ENCODE measurements at places on chromosomes 1 and 21.

- DNase-seq = no peak
Measured at GRCh38 chr1:185337246-185337645, 20.2 kb upstream of the IVNS1ABP start.

GRCh38 chr1:203271962-203272632, 33.2 kb upstream of the BTG2 start:
- DNase-seq = no peak

DNA sequence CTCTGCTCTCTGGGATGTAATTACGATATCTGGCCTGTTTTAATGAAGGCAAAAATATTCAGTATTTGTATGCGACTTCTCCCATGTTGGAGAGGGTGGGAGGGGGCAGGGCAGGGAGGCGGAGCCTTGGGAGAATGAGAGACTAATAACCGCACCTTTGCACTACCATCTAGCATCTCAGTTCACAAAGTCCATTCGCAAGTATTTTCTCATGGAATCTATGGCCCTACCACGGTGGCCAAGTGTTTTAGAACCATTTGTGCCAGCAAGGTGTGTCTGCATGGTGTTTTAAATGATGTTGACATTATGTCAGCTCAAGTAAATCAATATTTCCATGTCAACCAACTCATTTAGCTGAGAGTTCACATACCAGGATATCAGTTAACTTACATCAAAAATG, 14.3 kb upstream of the BLACAT1 start:
- no peak for DNase-seq

DNA sequence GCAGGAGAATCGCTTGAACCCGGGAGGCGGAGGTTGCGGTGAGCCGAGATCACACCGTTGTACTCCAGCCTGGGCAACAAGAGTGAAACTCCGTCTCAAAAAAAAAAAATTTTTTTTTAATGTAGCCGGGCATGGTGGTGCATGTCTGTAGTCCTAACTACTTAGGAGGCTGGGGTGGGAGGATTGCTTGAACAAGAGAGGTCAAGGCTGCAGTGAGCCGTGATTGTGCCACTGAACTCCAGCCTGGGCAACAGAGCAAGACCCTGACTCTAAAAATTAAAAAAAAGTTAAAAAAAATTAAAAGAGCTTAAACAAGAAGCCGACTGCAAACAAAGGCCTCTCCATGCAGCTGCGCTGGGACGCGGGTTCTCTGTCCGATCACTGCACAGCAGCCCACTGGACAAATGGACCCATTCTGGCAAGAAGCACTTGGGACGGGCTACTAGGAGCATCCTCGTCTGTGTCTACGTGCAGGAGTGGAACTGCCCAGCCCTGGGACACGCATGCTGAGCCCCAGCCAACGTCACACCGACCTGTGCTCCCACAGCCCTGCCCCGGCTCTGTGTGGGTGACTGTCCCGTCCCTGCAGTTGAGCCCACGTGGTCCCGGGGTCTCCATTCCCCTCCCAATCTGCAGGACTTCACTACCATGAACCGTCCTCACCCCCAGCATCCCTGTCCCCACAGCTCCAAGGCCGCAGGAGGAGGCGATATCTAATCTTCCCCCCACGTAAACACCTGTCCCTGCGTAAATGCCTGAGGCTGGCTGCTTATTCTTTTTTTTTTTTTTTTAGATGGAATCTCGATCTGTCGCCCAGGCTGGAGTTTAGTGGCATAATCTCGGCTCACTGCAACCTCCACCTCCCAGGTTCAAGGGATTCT, 12.3 kb downstream of the SLC35E2B start:
- DNase-seq = no peak

- no peak for DNase-seq
Measured at GRCh38 chr1:85406887-85407533, 57.9 kb downstream of the DDAH1 start.

Measured in GM12865 (cell line).